ENCODE measurements at places on chromosomes 11 and 22.

GRCh38 chr11:119422809-119423508, at the start of gene THY1:
Gene THY1, minus strand, starts transcription at chr11:119423172. Its CDS starts 2,267 bp downstream, at chr11:119420905.
- DNase-seq, result no peak

GRCh38 chr11:126385991-126386728, 30.7 kb downstream of the ST3GAL4 start:
- DNase-seq, result no peak

- DNase-seq, result no peak
These were observed 192.1 kb downstream of the LUZP2 start for GRCh38 chr11:24688981-24689380.

GRCh38 chr22:40727070-40727963, 48.0 kb downstream of the MCHR1 start:
- no peak for DNase-seq

DNA sequence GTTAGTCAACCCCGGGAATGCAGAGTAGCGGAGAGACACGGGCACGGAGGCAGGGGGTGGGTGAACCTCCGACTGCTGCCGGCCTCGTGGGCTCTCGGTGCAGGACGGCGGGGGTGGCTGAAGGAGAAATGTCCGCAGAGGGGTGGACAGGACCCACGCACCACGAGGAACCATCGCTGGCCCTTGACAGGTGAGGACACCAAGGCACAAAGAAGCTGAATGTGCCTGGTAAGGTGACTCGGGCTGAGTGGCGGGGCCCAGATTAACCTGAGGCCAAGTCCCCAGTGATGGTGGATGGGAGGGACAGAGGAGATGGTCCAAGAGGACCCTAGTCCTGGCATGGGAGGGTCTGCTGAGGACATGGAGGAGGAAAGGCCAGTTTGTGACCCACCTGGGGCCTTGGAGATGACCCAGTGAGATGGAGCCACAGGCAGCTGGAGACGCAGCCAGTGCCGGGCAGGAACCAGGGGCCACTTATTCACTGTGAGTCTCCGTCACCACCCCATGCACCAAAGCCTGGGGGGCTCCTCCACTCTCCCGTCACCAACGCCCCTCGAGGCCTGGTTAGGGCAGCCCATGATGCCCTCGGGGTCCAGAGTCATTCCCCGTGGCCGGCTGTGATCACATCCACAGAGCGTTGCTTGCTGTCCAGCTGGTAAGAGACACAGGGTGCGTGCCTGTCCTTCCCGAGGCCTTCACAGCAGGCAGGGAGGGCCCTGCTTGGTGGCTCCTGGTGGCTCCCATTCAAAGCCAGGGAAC, 64.2 kb downstream of the CELSR1 start:
- DNase-seq, result no peak

DNA sequence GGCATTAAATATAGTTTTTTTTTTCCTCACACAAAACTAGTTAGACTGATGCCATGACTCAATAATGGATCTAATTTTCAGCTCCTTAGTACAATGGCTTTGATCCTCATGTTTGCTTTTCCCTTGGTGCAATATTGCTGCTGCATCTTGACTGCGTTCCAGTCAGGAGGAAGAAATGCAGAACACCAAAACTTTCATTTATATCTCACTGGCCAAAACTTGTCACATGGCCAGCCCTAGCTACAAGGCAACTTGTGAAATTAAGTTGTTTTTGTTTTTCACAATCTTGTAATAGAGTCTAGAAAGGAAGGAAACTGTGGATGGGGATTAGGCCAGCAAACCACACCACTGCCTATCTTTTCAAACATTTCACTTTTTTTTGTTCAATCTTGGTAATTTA, 36.7 kb downstream of the SMC1B start:
- no peak for DNase-seq

- no peak for DNase-seq
These were observed 6.2 kb downstream of the TUB start for GRCh38 chr11:8087185-8087584.

DNA sequence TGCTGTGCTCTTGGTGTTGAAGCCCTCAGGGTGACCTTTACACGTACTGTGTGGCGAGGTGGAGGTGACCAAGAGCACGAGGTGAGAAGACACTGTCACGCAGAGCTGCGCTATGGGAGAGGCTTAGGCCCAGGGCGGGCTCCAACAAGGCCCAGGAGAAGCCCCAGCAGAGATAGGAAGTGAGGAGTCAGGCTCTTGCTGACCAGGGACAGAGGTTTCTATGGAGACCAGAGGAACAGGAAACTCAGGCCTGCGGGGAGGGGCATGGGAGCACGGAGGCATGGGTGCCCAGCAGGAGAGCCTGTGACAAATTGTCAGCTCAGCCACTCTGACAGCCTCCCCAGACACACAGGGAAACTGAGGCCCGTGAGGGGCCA, 15.8 kb downstream of the DGKZ start:
- DNase-seq, result no peak

DNA sequence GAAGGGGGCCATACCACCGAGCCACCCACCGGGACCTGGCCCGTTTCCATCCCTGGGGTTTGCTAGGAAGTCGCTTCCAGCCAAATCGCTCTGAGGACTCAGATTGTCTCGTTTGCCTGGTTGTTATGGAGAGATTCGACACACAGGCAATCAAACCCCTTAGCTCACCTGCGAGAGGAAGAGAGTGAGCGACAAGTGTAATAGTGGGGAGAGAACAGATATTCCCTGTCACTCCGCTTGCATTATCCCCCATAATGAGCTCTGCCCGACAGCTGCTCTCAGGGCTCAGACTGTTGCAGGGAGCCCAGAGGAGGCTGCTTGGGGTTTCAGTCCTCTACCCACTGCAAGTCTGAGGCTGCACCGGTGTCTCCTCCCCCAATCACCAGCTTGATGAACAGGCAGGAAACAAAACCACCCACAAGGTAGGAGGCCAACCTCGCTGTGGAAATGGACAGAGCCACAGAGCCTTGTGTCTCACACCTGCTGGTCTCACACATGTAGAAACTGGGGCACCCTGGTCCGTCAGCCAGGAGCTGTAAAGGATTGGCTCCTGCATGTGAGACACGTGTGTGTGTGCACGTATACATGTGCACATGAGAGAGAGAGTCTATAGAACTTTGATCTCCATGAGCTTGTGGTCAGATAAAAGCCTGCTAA, 351.1 kb downstream of the BUD13 start:
- DNase-seq, result no peak

- no peak for DNase-seq
These were observed 72.7 kb downstream of the SIK2 start for GRCh38 chr11:111674941-111675340.

- DNase-seq, result no peak
These were observed 175.5 kb downstream of the ADAMTS15 start for GRCh38 chr11:130623670-130624668.

DNA sequence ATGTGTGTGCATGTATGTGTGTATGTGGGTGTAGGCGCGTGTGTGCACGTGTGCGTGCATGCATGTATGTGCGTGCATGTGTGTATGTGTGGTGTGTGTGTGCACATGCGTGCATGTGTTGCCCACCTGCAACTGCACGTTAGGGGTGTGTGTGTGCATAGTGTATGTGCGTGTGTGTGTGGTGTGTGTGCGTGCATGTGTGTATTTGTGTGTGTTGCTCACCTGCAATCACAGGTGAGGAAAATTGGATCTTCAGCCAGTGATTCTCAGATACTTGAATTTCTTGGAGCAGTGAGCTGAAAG, 54.3 kb downstream of the ST14 start:
- no peak for DNase-seq

GRCh38 chr11:80155412-80156017, 714.7 kb upstream of the TENM4 start:
- no peak for DNase-seq

DNA sequence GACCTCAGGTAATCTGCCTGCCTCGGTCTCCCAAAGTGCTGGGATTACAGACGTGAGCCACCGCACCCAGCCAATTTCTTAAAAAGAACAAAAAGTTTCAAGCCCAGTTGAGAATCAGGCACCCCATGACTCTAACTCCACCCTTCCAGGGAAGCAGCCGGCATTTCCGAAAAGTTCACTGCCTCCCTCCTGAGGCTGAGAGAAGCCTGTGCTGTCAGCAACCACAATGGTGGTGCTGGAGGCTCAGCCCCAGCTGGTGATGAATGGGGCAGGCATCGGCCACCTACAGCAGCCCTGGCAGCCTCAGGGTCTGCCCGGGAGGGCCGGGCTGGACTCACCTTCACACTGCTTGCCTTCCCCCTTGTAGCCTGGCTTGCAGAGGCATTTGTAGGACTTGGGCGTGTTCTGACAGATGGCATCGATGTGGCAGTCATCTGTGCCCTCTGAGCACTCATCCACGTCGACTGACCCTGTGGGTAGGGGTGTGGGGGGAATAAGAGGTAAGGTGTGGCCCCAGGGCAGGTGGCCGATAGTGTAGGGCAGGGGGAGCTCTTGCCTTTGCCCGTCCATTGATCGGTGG, 4.3 kb downstream of the SCUBE1 start:
- no peak for DNase-seq

DNA sequence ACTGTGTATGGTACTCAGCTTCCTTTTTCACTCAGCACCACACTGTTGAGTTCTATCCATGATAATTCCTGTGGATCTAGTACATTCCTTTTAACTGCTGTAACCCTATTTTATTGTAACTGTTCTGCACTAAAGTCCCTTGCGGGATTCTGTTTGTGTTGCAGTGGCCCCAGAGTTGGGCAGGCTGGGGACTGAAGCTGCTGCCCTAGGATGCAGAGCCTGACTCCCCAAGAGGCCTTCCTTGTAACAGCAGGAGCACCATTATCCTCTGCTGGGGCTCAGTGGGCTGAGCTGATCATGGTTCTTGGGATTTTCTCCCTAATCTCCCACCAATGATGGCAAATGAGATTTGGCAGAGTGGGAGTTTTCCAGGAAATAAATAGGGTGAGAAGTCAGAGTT, 77.7 kb downstream of the CABIN1 start:
- no peak for DNase-seq

- DNase-seq, result no peak
These were observed 70.8 kb downstream of the CDKN1C start for GRCh38 chr11:2814751-2815150.

GRCh38 chr22:23243006-23243573, 62.8 kb downstream of the BCR start:
- peak; percentile 79 for DNase-seq

GRCh38 chr11:26558190-26558589, 13.9 kb downstream of the MUC15 start:
- DNase-seq, result no peak

DNA sequence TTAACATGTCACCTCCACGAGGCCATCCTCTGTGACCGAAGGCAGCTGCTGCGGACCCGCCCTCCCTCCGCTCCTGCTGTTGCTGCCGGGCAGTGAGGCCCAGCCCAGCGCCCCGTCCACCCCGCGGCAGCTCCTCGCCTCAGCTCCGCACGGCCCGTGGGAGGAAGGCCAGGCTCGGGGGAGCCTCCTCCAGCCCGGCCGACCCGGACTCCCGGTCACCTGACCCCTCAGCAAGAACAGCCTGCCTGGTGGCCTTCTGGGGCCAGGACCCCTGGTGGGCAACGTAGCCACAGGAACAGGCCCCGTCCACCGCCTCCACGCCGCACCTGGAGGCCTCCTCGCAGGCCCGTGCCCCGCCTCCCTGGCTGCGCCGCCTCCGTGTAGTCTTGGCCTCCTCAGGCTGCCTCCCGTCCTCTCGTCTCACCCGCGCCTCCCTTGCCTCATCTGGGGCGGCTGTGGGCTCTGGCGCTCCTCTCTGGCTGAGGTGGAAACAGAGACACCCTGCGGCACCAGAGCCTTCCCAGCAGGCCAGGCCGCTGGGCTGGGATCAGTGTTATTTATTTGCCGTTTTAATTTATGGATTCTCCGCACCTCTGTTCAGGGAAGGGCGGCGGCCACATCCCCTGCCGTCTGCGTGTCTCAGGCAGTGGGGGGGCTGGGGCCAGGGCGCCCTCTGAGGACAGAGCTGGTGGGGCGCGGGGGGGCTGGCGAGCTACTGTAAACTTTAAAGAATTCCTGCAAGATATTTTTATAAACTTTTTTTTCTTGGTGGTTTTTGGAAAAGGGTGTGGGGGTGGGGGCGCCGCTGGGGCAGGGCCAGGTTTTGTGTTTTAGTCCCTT, 25.4 kb downstream of the MOB2 start:
- no peak for DNase-seq

DNA sequence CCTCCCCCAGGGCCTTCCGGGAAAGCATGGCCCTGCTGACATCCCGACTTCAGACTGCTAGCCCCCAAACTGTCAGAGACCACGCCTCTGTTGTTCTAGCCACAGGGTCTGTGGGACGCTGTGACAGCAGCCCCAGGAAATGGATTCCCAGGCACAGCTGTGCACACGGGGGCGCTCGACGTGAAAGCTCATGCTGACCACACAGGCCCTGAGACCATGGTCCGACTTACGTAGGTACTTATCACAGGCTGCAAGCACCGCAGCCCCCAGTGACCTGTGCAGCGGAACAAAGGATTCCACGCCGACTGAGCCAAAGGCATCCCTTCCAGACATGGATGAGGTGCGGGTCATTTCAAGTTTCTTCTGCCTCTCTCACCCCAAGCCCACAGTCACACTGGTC, 150.6 kb downstream of the CTTN start:
- DNase-seq, result no peak

- peak; percentile 67 for DNase-seq
These were observed at the start of gene CLTCL1 for GRCh38 chr22:19291580-19292457. Gene CLTCL1, minus strand, starts transcription at chr22:19291719. Its CDS starts 78 bp downstream, at chr22:19291641.

GRCh38 chr11:68677432-68677831, 6.9 kb upstream of the GAL start:
- DNase-seq, result no peak

GRCh38 chr11:94864506-94865045, 96.4 kb downstream of the AMOTL1 start:
- DNase-seq, result no peak

GRCh38 chr11:76654298-76654851, 16.2 kb downstream of the LRRC32 start:
- DNase-seq, result no peak

GRCh38 chr11:79035881-79036280, 404.9 kb downstream of the TENM4 start:
- no peak for DNase-seq

DNA sequence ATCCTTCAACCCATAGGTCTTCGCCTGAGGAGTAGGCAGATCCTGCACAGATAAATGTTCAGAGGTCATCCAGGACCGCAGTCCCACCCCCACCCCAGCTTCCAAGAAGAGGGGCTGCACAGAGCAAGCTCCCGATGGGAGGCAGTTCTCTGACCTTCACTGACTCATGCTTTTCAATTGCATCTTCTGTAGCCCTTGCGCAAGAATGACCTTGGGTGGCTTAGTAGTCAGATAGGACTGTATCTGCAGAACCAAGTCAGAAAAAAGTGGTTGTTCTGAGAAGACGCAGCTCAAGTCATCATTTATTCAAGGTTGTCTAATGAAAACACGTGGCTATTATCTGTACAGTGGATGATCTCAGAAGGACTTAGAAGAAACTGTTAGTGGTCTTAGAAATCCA, 16.4 kb upstream of the GRAMD1B start:
- DNase-seq, result no peak
